ENCODE measurements at places on chromosomes 1 and 21.

DNA sequence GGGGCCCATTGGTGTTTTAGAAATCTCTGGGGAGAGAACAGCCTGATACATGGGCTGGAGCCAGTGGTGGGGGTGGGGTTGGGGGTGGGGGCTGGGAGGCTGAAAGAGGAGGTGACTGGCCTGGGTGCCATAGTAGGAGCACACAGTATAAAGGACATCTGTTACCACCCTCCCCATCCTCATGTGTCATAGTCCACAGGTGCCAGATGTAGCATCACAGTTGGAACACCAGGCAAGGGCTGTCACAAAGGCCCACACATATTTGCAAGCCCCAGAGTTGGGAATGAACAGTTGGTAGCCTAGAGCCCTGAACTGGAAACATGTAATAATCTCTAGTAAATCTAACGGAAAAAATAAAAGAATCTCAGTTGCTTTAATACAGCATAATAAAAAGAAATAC lies 55.1 kb upstream of the CR2 start:
- DNase-seq, result no peak

- DNase-seq, result peak; percentile 86
Measured at GRCh38 chr1:155859881-155860871, 809 bp downstream of the SYT11 start.

GRCh38 chr1:32044234-32044633 lies 28.5 kb upstream of the TMEM39B start:
- no peak for DNase-seq

DNA sequence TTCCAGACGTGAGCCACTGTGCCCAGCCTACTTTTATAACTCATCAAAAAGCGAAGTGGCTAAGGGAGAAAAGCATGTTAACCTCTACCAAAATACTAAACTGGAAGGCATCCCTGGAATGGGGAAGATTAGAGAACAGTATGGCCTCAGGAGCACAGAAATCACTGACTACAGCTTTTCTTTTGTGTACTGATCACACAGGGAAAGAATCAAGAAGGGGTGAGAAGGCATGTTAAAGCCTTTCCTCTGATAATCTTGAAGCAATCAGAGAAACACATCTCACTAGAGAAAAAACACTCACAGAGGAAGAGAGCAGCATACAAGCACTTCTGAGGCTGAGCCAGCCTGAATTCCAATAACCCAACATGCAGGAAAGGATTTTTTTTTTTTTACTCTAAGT lies 10.7 kb downstream of the PCAT6 start:
- peak; percentile 65 for DNase-seq

GRCh38 chr1:116755066-116755465 lies 836 bp downstream of the CD2 start:
- no peak for DNase-seq

DNA sequence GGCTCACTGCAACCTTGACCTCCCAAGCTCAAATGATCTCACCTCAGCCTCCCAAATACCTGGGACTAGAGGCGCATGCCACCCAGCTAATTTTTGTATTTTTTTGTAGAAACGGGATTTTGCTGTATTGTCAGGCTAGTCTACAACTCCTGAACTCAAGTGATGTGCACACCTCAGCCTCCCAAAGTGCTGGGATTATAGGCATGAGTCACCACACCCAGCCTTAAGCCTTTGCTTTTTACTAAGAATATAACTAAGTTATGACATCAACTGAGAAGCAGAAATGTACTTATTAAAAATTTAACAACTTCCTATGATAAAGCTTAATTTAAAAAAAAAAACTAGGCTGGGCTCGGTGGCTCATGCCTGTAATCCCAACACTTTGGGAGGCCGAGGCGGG lies 8.9 kb upstream of the LSS start:
- no peak for DNase-seq

- no peak for DNase-seq
Measured at GRCh38 chr1:155320252-155320651, 442 bp upstream of the RUSC1 start.

DNA sequence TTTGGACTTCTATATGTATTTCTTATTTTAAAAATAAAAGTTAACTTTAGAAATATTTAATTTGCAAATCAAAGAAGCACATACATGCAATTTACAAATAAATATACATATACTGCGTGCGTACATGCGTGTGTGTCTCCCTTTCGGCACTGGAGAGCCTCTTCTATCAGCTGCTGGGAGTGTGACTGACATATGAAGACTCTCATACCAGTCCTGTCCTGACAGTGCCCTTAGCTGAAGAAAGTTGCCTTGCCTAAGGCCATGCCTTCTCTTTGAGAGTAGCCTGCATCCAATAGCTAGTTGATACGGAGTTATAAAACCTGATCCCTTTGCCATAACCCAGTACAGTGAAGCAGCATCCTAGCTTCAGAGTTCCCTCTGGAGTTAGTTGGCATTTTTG lies 282.4 kb upstream of the NEGR1 start:
- no peak for DNase-seq

GRCh38 chr1:169390303-169390702 lies 22.3 kb downstream of the BLZF1 start:
- DNase-seq, result no peak

DNA sequence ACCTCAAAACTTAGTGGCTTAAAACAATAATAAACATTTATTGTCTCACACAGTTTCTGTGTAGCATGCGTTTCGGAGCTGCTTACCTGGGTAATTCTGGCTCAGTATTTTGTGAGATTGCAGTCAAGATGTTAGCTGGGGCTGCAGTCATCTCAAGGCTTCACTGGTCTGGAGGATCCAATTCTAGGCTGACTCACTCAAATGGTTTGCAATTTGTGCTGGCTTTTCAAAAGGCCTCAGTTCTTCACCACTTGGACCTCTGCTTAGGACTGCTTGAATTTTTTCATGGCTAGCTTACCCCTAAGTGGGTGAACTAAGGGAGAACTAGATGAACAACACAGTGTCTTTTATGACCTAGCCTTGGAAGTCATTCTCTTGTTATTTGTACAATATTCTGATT lies 21.0 kb downstream of the XPR1 start:
- peak; percentile 31 for DNase-seq

GRCh38 chr1:211832661-211833060 lies 2.1 kb upstream of the LPGAT1 start:
- DNase-seq, result no peak

- DNase-seq, result no peak
Measured at GRCh38 chr1:86000601-86001000, 156.0 kb downstream of the COL24A1 start.

Data from fibroblast of skin of right biceps (primary cell).